Stimulated activated CD4-positive, alpha-beta T cell treated with anti-CD3 and anti-CD28 coated beads, Interleukin-1b, Interleukin-23, amount 100 ng/mL, for 4 hours (primary cell): ENCODE measurements at places on chromosomes 3 and 15.

DNA sequence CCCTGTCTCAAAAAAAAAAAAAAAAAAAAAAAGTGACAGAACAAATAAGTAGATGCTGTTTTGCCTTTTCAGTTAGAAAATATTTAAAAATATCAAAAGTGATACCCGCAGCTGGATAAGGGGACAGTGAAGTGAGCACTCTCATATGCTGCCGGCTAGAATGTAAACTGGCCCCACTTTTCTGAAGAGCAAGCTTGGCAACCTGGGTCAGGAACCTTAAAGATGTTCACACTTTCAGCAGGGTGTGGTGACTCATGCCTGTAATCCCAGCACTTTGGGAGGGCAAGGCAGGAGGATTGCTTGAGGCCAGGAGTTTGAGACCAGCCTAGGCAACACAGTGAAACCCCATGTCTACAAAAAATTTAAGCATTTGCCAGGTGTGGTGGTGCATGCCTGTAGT, 17.4 kb downstream of the FSD2 start:
- DNase-seq: no peak

DNA sequence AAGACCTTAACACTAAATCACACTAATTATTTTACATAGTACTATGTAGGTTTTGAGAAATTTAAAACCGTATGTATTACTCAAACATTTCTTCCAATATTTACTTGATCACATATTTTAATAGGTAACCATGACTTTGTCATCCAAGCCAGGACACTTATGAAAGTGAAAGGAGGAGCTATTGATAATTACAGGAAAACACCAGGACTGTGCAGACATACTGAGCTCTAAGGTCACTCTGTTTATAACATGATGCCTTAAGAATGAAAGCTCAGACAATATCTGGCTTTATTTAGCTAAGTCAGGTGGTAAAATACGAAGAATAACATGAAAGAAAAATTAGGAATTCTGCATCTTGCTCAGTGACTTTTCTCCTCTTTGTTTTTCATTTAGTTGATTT, 216.0 kb upstream of the NANOGP8 start:
- DNase-seq: no peak

GRCh38 chr3:27880969-27881892, 159.1 kb upstream of the EOMES start:
- no peak for DNase-seq

- no peak for DNase-seq
Measured at GRCh38 chr3:193828477-193828876, 235.5 kb downstream of the OPA1 start.

DNA sequence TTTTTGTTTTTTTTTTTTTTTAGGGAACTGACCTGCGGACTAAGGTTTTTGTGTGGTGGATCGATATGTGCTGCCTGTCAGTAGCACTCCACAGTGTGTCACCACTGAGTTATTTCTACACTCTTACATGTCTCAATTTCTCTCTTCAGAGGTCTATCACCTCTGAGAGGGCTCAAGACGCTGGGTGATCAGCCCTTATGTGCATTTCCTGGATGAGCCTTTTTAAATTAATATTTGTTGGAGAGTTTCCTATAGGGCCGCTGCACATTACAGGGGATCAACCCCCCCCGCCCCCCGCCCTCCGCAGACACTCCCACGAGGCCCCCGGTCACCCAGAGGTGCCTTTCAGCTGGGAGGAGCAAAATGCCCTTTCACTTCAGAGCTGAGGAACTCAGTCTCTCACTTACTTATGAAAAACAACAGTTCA, 34.5 kb upstream of the AP4E1 start:
- DNase-seq: no peak

DNA sequence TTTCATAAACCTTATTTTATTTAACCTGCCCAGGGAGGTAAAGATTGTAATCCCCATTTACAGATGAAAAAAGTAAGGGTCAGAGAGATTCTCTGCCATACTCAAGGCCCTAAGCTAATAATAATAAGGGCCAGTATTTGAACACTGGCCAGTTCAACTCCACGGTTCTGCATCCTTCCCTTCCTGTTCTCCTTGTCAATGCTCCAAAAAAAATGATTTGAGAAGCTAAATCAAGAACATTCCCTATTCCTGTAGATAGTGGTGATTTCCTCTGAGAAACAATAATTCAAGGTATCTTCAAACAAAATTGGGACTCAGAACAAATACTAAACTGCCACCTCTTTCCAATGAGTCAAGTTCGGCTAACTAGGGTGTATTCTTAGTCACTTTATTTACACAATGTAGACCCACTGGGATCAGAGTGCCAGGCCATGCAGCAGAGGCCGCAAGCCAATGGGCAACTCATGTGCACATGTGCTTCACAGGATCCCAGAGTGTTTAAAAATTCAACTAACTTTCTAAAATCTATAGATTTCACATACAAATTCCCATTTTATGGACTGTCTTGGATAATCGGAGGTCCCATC, 459.6 kb upstream of the WNT5A start:
- no peak for DNase-seq

DNA sequence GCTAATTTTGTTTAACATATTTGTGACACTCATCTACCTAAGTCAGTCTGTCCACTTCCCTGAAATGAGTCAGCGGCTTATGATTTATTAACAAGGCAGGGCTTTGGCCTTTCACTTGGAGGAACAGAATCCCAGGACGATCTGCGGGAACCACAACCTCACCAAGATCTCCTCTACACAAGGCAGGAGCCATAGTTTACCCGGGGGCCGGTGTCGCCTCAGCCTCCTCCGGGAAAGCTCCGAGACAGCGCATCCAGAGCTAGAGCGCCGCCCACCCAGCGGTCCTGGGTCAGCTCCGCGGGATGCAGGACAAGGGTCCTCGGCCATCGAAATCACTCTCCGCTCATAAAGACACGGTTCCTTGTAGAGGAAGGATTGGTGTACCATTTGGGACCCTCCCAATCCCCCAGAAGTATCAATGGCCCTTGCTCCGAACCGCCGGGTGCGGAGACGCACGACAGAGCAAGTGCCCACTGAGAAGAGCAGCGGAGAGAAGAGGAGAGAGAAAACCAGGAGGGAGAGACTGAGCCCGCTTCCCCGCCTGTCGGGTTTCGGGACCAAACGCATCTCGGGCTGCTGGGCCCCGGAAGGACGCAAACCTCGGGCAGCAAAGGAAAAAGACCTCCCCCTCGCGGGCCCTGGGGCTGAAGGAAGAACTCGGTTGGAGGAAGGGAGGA, 13.1 kb upstream of the ALCAM start:
- DNase-seq: no peak

- no peak for DNase-seq
Measured at GRCh38 chr15:59278120-59278519, 71.5 kb downstream of the LDHAL6B start.

DNA sequence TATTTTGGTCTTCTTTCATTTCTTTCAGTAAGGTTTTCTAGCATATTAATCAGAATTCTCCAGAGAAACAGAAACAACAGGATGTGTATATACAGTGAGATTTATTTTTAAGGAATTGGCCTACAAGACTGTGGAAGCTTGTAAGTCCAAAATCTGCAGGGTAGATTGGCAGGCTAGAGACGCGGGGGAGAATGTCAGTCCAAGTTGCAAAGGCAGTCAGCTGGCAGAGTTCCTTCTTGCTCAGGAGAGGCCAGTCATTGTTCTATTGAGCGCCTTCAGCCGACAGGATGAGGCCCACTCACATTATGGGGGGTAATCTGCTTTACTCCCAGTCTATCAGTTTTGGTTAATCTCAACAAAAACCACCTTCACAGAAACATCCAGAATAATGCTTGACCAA, 133.4 kb upstream of the UBE3A start:
- DNase-seq: no peak
